ENCODE measurements at places on chromosomes 5 and 9. TPM values are rescaled to one million over a fixed set of nuclear protein-coding genes. Genes with fewer than 3 reads are reported as not detected.

SPINK13 gene
- total RNA-seq, result 0.31 TPM

GARNL3 gene
- 3.3 TPM for total RNA-seq

MYOZ3 gene
- 0.18 TPM for total RNA-seq

GRM6 gene
- total RNA-seq, result not detected

SPATA31A5 gene
- total RNA-seq, result not detected

LCN6 gene
- total RNA-seq, result not detected

NMUR2 gene
- total RNA-seq, result 0.22 TPM

PTPRD gene
- total RNA-seq, result 0.59 TPM

LCN12 gene
- total RNA-seq, result 1.1 TPM

ADAMTS13 gene
- total RNA-seq, result 0.30 TPM

NR6A1 gene
- 1.9 TPM for total RNA-seq

SLC6A7 gene
- total RNA-seq, result 0.02 TPM

LPAR1 gene
- total RNA-seq, result 24.7 TPM

FCN2 gene
- total RNA-seq, result not detected

GTF2H2C gene
- total RNA-seq, result 33.5 TPM

OR1J2 gene
- total RNA-seq, result not detected

CDX1 gene
- not detected for total RNA-seq

LECT2 gene
- not detected for total RNA-seq

PCDHB1 gene
- total RNA-seq, result not detected

HSPB3 gene
- total RNA-seq, result 0.14 TPM

All from A549 treated with dexamethasone at 1 μM for 4 hours (cell line).